Spinal cord (tissue), 10 donors: ENCODE measurements at places on chromosomes 2 and 18.

- no peak for DNase-seq
Measured at GRCh38 chr2:11933854-11934253, 187.4 kb downstream of the LPIN1 start.

DNA sequence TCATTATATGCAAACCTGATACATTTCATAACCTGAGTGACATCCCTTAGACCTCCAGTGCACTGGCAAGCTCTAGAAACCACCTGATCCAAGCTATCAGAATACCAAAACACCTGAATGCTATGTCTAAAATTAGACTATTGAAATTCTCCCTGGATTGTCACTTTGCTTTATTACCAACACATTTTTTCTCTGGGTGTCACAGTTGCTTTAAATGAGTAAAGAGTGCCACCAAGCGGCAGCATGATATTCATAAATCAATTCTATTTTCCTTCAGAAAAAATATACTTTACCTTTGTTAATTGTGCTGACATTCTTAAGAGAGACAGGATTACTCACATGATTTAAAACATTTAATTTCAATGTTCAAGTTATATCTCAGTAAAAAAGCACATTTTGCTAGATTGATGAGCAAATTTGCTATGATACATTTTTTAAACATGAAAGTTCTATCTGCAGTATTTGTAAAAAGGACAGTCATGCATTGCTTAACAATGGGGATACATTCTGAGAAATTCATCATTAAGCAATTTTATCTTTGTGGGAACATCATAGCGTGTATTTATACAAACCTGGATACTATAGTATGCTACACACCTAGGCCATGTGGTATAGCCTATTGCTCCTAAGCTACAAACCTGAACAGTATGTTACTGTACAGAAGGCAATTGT lies 338.4 kb upstream of the SLC39A10 start:
- DNase-seq = peak; percentile 35

- DNase-seq = no peak
Measured at GRCh38 chr2:43050866-43051265, 175.5 kb downstream of the ZFP36L2 start.

GRCh38 chr2:162215162-162215561 lies 28.1 kb downstream of the FAP start:
- DNase-seq = no peak

GRCh38 chr2:55010149-55010591 lies 40.1 kb downstream of the RTN4 start:
- no peak for DNase-seq
